ENCODE measurements at places on chromosomes 2 and 18. TPM values are rescaled to one million over a fixed set of nuclear protein-coding genes. Genes with fewer than 3 reads are reported as not detected.

The ANKRD30B gene
- not detected for total RNA-seq

The HOXD10 gene
- total RNA-seq: not detected

The TYMS gene
- 81.0 TPM for total RNA-seq

The ECEL1 gene
- under 0.01 TPM for total RNA-seq

The RNF125 gene
- total RNA-seq: 1.6 TPM

The STPG4 gene
- total RNA-seq: 0.13 TPM

The GRB14 gene
- total RNA-seq: 10.0 TPM

The DSG4 gene
- total RNA-seq: not detected

The CFAP221 gene
- total RNA-seq: not detected

The NPHP1 gene
- 6.1 TPM for total RNA-seq

The SESTD1 gene
- total RNA-seq: 47.9 TPM

The PROM2 gene
- under 0.01 TPM for total RNA-seq

The SERPINB13 gene
- total RNA-seq: 0.13 TPM

The FBLN7 gene
- 5.2 TPM for total RNA-seq

The GCG gene
- total RNA-seq: not detected

The TTN gene
- 3.2 TPM for total RNA-seq

The ADGRF3 gene
- total RNA-seq: 0.14 TPM

The C1QL2 gene
- total RNA-seq: not detected

The CELF4 gene
- not detected for total RNA-seq

The MLPH gene
- 0.27 TPM for total RNA-seq

The MC5R gene
- not detected for total RNA-seq

The FBXO36 gene
- 1.6 TPM for total RNA-seq

The CGREF1 gene
- 1.3 TPM for total RNA-seq

The NEU4 gene
- not detected for total RNA-seq

The NGEF gene
- 0.50 TPM for total RNA-seq

The TLK1 gene
- total RNA-seq: 24.3 TPM

The DNAJC5G gene
- total RNA-seq: not detected

The DNAH7 gene
- 0.13 TPM for total RNA-seq

The SRD5A2 gene
- total RNA-seq: under 0.01 TPM

The IL37 gene
- not detected for total RNA-seq

The SGO2 gene
- 33.1 TPM for total RNA-seq

The RMND5A gene
- 61.0 TPM for total RNA-seq

The AGXT gene
- total RNA-seq: not detected

The MTLN gene
- total RNA-seq: 42.3 TPM

The SIX3 gene
- total RNA-seq: not detected

The KLHL29 gene
- 7.7 TPM for total RNA-seq

The CPO gene
- total RNA-seq: not detected

The NCL gene
- 378 TPM for total RNA-seq

The AQP12B gene
- total RNA-seq: not detected

The TEKT4 gene
- total RNA-seq: not detected

The LIMS3 gene
- total RNA-seq: 5.3 TPM

The EVA1A gene
- 53.2 TPM for total RNA-seq

The WIPF1 gene
- 21.1 TPM for total RNA-seq

The ATOH8 gene
- total RNA-seq: 5.4 TPM

The FAM237A gene
- not detected for total RNA-seq

The MOCOS gene
- 0.53 TPM for total RNA-seq

The GLI2 gene
- total RNA-seq: 0.13 TPM

All from thoracic aorta endothelial cell (primary cell).